LHCN-M2 (cell line): ENCODE measurements at places on chromosomes 4 and X. TPM values are rescaled to one million over a fixed set of nuclear protein-coding genes. Genes with fewer than 3 reads are reported as not detected.

The DBET gene
- not detected in 2 replicates for total RNA-seq

The EDA gene
- 0.06 and 0.90 TPM in 2 replicates for total RNA-seq

GRCh38 chr4:85446141-85446861, 28.6 kb upstream of the ARHGAP24 start:
- no peak for DNase-seq

- peak; percentile 92 for DNase-seq
Measured at GRCh38 chr4:109211671-109212070, 90.8 kb downstream of the COL25A1 start.

The ALG13 gene
- 32.5 and 49.4 TPM in 2 replicates for total RNA-seq
